ENCODE measurements at places on chromosomes 5 and 9.

GRCh38 chr5:59798862-59799667 lies 94.5 kb downstream of the PDE4D start:
- DNase-seq = no peak

- DNase-seq = no peak
These were observed 170.2 kb downstream of the RANBP17 start for GRCh38 chr5:171031977-171032376.

DNA sequence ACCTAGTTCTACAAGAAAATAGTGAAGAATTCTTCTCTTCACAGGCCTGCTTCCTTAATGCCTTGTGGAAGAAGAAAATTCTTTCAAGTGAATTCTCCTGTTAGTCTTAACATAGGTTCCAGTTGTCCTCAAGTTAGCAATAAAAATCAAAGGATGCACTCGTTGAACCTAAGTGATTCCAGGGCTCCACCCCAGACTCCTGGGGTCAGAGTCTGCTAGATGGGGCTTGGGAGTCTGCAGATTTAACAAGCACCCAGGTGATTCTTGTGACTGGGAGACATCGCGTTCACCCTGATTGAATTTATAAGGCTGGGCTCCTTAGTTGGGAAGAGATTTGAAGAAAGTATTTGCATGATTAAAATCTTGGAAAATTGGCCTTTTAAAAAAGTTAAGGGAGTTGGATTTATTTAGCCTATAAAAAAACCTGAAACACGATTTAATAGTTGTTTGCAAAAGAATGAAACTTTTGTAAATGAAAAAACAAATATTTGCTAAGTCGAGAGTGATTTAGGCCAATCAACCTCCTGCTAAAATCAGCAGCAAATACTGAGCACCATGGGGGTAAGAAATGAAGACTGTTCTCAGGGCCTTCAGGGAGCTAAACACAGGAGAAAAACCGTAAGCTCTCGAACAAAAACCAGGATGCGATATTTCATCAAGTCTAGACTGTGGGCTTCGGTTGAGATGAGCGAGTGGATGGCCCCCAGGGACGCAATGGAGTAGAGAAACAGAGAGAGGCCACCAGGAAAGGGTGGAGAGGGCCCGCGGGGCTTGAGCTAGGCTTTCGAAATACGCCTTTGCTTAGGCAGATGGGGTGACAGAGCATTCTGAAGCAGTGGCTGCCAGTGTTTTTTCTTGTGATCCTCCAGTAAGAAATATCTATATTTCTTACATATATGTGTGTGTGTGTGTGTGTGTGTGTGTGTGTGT lies 86.9 kb upstream of the TTC23L start:
- DNase-seq = no peak

DNA sequence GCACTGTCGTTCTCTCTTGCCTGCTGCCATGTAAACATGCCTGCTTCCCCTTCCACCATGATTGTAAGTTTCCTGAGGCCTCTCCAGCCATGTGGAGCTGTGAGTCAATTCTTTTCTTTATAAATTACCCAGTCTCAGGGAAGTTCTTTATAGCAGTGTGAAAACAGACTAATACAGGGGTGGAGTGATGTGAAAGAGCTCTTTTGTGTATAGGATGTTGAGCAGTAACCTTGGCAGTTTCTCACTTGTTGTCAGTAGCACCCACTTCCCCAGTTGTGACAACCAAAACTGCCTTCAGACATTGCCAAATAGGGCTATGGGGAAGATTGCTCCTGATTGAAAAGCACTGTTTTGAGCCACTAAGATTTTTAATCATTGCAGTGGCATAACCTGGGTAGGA lies 552.2 kb upstream of the ZNF462 start:
- no peak for DNase-seq

DNA sequence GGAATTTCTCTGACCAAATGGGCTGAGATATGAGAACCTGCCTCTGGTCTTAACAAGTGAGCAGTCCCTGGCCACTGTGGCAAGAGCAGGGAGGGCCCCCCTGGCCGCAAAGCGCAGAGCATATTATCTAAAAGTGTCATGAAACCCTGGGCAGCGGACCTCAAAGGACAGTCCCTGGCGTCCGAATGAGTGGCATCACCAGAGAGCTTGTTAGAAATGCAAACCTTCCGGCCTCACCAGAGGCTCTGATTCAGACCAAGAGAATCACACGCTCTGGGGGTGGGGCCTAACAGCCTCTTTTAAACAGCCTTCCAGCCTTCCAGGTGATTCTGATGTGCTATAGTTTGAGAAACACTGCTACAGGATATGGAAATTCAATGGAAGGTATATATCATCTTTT lies 10.9 kb downstream of the PTPN3 start:
- no peak for DNase-seq

DNA sequence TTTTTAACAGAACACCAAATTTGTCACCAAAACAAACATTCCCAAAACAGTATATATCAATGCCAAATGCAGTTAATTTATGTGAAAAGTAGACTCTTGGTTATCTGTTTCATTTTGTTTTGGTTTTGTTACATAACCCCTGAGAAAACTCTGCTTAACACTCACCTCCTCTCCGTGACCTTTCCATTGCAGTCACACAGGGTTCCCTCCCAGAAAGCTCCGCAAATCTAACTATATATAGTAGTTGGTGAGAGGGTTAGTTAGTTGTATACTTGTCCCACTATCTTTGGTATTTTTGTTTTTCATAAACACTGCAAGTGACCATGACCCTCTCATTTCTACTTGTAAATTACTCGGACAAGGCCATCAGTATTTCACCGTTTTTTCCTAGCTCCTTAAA lies 25.5 kb downstream of the NFIB start:
- no peak for DNase-seq

- no peak for DNase-seq
These were observed 173.5 kb downstream of the ZNF608 start for GRCh38 chr5:124572971-124573370.

- DNase-seq = no peak
These were observed 30.1 kb upstream of the MUSK start for GRCh38 chr9:110638381-110638954.

GRCh38 chr9:38380872-38381534 lies 11.5 kb upstream of the ALDH1B1 start:
- DNase-seq = no peak
